Fibroblast of the aortic adventitia (primary cell): ENCODE measurements at places on chromosomes 12 and 14. TPM values are rescaled to one million over a fixed set of nuclear protein-coding genes. Genes with fewer than 3 reads are reported as not detected.

GRCh38 chr12:117466677-117467362, 105.4 kb upstream of the NOS1 start:
- DNase-seq, result no peak

The CEBPE gene
- not detected in 2 replicates for total RNA-seq

The CAPZA3 gene
- not detected in 2 replicates for total RNA-seq

GRCh38 chr12:46214668-46215436, 54.0 kb downstream of the SLC38A1 start:
- no peak for DNase-seq

- peak; percentile 75 for DNase-seq
Measured at GRCh38 chr12:114668151-114668885, 15.7 kb downstream of the TBX3 start.

The TAS2R7 gene
- 0.18 TPM in 1 of 2 replicates, not detected in the other for total RNA-seq

The KRT3 gene
- total RNA-seq, result not detected in 2 replicates

- DNase-seq, result no peak
Measured at GRCh38 chr12:123065676-123066383, 85.1 kb downstream of the PITPNM2 start.

DNA sequence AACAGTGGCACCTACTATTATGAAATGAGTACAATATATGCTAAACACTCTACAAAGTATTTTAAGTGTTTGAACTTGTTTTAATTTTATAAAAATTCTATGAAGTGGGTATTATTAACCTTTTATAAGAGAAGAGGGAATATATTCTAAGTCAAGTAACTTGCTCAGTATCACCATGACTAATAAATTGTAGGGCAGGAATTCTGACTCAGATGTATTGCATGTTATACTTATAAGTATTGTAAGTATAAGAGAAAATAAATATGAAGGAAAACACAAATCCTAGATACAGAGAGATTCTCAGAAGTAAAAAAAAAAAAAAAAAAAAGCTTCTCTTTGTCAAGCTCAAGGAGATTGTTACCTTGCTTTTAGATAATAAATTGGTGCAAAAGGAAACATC, 893.2 kb downstream of the SLC16A7 start:
- peak; percentile 15 for DNase-seq

DNA sequence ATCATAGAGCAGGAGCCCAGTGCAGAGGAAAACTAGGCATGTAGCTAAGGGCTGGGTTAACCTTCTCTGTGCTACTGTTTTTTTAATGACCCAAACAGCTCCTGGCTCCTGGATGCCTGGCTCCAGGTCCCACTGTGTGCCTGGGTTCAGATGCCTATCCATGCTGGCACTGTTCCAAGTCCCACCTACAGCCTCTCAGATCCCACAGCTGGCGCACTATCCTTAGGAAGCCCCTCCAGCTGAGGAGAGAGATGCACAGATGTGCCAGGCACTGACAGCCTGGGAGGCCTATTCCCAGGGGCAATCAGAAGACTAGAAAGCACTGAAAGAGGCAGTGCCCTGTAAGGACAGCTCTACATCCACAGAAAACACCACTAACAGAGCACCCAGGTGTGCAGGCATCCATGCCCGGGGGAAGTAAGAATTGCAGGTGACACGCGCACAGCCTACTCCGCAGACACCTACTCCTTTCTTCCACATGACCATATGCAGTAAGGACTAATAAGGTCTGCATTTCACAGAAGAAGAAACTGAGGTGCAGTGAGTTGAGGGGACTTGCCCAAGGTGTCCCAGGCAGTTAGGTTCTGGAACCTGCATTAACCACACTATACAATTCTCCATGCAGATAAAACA, 51.2 kb downstream of the PITPNM2 start:
- DNase-seq, result no peak

DNA sequence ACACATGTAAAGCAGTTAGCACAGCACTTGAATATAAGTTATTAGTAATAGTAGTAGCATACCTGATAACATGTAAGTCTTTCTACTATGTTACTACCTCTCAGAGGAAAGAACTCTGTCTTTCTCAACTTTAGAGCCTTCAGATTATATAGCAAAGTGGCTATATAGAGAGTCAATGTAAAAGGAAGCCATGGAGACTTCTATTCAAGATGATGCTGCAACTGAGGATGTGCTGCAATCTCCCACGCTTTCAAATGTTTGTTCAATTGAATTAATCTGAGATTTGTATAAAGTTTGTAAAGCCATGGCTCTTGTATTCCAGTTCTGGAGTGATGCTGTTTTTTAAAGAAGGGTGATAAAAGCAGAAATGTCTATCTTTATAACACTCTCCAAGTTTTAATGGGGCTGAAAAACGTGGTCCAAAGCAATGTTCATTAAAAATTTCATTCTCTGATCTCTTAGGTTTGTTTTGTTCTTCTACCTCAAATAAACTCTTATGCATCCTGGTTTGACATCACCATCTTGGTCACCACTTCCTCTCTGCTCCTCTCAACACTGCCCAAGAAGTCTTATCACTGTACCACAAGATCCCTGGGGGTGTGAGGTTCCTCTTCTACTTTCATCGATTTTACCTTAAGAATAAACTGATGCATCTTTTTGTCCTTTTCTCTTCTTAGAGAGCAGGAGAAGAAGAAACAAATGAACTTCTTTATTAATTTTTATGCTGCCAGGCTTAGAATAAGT, 40.6 kb downstream of the C12orf42 start:
- DNase-seq, result no peak

- DNase-seq, result peak; percentile 68
Measured at GRCh38 chr14:74302152-74302628, 544 bp downstream of the ABCD4 start.

DNA sequence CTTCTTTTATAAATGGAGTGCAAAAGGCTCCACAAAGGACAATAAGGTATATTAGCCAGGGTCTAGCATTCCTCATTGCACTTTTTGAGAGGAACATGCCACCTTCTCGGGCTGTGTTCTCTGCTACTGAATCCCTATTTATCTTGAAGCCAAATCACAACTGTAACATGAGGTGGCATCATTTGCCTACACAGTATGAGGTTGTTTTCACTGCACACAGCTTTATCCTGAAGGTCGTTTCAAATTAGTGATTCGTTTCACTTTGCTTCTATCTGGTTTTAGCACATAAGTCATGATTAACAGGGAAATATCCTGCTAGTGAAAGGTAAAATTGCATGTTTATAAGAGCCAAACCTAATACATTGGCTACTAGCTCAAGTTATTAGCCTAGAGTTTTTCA, 153.8 kb downstream of the SLC35F4 start:
- peak; percentile 3 for DNase-seq

DNA sequence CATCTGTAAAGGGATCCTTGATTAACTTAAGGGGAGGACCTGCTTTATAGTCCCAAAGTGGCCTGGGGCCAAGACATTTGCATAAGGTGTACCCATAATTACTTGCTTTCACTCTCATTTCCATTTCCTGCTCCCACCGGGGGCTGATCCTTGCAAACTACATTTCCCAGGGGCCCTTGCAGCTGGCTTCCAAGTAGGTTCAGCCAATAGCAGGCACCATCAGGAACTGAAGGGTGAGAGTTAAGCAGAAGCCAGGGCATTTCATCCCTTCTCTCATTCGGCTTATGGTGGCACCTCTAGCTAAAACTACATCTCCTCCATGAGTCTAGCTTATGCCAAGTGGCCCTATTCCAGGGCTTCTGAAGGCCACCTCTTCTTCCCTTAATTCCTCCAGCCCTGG, 88.8 kb downstream of the CCDC60 start:
- no peak for DNase-seq

GRCh38 chr12:92021666-92022035, 124.0 kb downstream of the BTG1 start:
- DNase-seq, result no peak

DNA sequence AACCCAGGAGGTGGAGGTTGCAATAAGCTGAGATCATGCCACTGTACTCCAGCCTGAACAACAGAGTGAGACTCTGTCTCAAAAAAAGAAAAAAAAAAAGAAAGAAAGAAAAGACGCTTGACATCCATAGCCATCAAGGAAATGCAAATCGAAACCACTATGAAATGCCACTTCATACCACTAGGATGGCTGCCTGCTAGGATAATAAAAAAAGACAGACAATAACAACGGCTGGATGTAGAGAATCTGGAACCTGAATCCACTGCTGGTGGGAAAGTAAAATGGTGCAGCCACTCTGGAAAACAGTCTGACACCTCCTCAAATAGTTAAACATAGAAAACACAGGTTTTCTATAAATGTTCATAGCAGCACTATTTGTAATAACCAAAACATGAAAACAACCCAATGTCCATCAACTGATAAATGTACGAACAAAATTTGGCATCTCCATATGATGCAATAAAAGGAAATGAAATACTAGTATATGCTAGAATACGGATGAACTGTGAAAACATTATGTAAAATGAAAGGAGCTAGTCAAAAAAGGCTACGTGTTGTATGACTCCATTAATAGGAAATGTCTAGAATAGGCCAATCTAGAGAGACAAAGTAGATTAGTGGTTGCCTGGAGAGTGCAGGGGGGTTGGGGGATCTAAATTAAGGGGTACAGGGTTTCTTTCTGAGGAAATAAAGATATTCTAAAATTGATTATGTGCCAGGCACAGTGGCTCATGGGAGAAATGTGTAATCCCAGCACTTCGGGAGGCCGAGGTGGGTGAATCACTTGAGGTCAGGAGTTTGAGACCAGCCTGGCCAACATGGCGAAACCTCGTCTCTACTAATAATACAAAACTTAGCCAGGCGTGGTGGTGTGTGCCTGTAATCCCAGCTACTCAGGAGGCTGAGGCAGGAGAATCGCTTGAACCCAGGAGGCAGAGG, 9.7 kb downstream of the WSB2 start:
- no peak for DNase-seq

The CD69 gene
- not detected in 2 replicates for total RNA-seq

- DNase-seq, result no peak
Measured at GRCh38 chr12:5186715-5187114, 143.0 kb downstream of the KCNA5 start.

DNA sequence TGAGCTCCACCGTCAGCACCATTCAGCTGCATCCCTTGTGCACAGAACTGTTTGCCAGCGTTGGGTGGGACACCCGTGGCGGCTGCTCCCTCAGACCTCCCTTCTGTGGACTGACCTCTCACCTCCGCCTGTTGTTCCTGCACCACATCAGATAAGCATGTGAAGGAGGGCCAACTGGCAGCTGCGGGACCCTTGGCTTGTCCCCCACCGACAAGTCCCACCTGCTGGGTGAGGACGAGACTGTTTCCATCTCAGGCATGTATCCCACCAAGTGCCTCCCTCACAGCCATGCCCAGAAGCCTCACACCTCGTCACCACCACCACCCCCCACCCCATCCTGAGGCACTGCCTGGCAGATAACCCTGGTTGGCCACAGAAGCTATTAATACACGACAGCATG, 18.6 kb upstream of the TEAD4 start:
- DNase-seq, result no peak

- DNase-seq, result no peak
Measured at GRCh38 chr14:79734151-79734550, 477.2 kb downstream of the DIO2 start.

DNA sequence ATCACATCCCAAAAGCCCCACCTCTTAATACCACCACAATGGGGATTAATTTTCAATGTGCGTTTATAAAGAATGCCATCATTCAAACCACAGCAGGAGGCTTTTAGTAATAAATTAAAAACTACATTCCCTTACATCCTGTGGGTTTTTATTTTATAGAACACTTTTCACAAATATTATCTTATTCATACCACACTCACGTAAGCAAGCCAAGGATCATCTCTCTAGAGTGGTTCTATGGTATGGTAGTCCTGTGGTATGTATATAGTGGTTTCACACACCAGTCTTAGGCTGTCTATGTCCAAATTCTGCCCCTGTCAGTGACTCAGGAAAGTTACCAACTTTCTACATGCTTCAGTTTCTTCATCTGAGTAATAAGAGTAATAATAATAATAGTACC, 100.2 kb downstream of the GALC start:
- no peak for DNase-seq

- no peak for DNase-seq
Measured at GRCh38 chr12:29103539-29103974, 45.5 kb upstream of the FAR2 start.

DNA sequence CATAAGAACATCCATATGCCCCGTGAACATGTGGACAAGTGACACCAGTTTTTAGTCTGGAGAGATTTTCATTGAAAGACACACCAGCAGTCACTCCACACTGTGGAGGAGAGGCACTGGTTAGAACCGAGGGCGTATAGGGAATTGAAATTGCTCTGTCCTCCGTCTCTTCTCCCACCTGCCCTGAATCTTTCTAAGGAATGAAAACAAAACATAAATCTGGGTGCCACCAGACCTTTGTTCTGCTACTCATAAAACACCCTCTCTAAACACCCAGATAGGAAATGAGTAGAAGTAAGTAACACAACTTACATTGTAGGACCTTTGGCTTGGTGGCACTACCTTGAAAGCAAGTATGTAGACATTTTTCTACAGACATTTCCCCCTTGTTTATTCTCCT, 37.1 kb upstream of the STON2 start:
- no peak for DNase-seq

DNA sequence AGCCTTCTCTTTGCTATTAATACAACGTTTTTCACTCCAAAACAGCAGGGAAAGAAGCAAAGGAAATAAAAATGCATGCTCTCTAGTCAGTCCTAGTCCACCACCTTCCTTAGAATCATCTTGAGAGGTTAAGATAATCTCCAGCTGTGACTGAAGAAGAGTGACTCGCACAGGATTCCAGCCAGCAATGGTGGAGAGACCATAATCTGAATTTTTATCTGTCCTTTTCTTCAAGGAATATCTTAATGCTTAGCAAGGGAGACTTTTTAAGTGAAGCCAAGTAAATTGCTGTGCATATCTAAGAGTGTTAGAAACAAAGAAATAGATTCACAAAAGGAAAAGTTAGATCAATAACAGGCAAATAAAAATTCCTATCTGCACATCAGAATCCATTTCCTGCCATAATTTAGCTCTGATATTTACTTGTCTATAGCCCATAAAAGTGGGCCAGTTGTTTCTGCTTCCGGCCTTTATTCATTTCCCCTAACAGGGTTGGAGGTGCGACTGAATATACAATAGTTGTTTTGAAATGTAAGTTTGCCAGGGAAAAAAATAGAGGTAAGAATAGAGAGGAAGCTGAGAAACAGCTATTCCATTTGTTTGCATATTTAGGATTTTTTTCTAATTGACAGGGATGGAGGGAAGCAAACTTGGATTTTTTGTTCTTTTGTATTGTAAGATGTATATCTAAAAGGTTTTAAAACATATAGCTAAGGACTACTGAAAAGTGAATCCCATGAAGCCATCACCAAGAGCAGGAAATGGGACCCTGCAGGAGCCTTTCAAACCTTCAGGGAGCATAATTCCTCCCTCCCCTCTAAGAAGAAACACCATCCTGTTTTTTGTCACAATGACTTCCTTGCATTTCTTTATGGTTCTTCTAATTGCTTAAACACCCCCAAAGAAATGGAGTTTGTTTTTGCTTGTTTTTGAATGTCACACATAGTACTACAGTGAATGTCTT, 154.0 kb downstream of the ITPR2 start:
- peak; percentile 69 for DNase-seq

DNA sequence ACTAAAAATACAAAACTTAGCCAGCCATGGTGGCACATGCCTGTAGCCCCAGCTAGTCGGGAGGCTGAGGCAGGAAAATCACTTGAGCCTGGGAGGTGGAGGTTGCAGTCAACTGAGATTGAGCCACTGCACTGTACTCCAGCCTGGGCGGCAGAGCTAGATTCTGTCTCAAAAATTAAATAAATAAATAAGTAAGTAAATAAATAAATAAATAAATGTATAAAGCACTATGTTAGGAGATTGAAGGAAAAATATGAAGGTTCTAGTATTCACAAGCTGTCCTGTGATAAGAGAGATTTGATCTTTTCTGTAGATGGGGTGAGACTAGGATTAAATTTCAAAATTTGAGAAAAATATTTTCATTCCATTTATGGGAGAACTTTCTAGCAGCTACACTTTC, 5.7 kb downstream of the DNAJC22 start:
- no peak for DNase-seq

- peak; percentile 34 for DNase-seq
Measured at GRCh38 chr12:124686370-124687173, 119.2 kb upstream of the NCOR2 start.
